ENCODE measurements at places on chromosomes 2 and 18.

DNA sequence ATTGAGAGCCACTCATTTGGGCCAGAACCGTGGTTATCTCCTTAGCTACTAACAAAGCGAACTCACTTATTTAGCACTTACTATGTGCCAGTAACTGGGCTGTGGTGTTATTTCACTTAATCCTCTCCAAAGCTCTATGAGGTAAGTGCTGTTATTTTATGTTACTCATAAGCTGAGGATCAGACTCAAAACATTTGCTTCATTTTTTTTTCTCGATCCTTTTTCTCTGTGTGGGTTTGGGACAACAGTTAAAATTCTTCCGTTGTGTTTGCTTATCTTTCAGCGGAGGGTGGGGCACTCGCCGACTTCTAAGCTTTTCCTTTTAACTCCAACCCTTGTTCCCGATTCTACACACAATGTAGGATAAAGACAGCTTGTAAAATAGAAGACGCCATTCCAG is 52.8 kb downstream of the TMEM178A start:
- no peak for DNase-seq

DNA sequence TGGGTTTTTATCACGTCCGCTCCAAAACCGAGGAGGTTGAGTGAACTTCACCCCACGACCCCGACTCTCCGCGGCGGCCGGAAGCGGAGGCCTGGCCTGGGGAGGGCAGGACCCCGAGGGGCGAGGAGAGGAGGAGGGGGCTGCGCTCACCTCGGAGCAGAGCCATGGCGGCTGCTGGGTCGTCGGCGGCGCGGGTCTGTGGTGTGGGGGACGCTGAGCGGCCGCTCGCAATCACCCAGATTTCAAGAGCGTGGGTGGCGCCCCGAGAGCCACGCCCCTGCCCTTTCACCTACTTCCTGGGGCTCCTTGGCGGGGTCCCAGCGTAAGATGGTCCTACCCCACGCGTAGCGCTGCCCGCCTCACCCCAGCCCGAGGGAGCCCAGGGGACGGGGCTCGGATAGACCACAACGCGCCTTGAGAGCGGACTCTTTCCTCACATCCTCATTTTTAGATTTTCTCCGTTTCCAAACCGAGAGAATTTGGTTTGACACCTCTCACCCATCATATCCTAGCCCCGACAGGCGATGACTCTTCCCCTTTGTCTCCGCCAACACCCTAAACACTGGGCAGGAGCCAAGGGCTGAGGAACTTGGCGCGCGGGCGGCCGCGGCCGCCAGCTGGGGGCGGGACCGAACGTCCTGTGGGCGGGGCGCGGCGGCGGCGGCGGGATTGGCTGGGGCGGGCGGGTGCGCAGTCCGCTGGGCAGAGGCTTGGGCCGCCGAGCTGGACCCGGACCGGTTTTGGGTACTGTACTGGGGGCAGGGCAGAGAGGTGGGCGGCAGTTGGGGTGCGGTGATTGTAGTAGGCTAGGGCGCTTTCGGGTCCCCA is at the start of gene ACAA2:
TSS of gene ACAA2 (minus strand) at position 215 of the 828 bp plus-strand sequence. CDS start at position 166, 49 bp downstream.
- DNase-seq = peak; percentile 81

DNA sequence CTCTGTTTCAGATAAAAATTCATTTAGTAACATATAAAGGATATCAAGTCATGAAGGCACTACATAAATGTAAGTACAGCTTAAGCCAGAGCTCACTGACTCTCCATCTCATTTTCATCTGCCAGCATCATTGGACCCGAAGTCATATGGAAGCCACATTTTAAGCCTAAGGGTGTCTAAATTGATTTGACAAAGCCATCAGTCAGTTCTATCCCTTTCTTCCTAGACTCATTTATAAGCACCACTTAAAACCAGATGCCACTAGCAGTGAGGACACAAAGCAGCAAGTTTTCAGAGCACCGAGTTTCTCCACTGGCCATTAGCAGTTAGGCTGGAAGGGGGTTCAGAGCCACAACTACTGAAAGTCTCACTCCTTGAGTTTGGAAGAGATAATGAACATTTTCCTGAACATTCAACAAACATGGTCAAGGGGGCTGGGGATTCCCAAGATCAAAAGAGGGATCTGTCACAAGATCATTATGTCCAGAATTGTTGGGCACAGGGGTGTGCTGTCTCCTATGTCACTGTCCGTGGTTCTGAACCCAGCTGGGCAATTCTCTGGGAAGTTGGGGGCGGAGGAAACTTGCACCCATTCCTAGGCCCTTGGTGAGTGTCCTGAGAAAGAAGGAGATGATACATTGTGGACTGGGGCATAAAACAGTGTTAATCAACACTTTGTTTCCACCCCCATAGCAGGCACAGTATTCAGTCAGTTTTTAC is 158.5 kb upstream of the LMAN1 start:
- no peak for DNase-seq

DNA sequence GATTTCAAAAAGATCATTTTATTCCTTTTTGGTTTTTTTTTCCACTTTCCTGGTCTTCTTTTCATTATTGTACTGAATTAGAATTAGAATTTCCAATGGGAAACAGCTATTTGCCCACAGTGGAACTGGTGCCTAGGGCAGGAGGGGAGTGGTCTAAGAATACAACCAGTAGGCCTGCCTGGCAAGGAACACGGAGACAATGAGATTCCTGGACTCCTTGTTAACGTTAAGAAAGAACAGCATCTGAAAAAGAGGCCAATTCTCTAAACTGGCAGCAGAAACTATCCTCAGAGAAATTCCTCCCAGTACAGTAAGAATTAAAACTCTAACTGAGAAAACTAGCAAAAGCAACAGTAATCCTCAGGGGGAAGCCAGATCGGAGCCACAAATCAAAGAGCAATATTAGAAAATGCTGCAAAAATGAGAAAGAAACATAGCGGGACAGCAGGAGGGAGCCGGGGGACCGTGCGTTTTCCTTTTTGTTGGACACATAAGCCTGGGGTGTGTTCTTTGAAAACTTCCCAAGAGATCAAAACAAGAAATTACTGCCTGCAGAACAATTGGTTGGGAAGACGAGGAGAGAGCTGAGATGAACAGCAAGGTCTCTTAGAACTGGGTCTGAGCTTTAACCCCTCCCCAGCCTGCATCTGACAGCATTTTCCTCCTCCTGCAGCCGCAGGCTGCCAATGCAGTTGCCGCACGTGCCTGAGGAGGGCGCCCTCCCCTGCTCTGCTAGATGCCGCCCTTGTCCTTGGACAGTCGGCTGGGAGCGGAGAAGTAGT is 776.0 kb downstream of the TSN start:
- no peak for DNase-seq

- DNase-seq = no peak
Measured at GRCh38 chr18:62744076-62744968, 29.0 kb downstream of the PHLPP1 start.

DNA sequence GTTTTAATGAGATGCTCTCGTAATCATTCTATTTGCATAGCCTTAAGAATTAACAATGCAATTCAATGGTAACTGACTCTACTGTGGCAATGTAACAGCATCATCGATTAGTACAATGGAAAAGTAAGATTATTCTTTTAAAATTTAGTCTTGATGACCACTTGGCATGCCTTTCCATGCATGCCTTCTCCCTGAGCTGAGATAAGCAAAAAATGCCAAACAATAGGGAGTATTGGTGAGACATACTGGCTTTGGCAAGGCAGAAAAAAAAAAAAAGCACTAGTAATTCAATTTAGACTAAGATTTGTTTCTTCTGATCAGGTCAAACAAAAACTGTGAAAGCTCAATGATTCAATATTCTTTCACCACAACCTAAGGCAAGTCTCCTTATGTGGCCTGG is 110.8 kb upstream of the TRIB2 start:
- DNase-seq = no peak

GRCh38 chr2:164842624-164842966 is 972 bp upstream of the COBLL1 start:
- no peak for DNase-seq

- DNase-seq = no peak
Measured at GRCh38 chr2:147712051-147712450, 132.8 kb upstream of the ACVR2A start.

DNA sequence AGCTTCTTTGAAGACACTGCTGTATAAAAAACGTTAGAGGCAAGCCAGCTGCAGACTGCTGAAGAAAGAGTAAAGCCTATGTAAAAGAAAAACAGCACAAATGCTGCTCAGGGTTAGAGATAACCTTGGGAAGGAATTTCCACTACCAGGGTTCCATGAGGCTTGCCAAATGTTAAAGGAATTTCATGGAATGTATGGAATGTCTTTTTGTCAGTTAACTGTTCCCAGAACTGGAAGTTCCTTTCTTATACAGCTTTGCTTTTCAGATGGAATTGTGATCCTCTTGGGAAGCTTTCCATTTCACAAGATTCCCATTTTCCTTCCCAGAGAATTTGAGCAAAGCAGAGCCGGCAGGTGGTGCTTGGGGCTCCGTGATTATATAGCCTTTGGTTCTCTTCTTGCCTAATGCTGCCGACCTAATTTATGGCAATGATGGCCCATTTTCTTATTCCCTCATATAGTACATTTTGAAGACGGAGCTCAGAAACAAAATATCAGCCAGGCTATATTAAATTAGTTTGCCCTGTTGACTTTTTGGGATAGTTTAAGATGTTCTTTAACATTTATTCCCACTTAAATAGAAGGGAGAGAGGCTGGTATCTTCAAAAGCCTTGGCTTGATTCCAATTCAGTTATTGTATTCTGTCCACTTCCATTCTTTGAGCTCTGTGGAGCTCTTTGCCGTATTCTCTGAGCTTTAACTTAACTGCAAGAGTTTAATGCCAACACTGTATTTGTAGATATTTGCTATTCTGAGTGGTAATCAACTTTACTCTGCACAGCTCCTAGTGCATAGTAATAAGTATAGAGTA is 162.3 kb downstream of the PHLPP1 start:
- no peak for DNase-seq

DNA sequence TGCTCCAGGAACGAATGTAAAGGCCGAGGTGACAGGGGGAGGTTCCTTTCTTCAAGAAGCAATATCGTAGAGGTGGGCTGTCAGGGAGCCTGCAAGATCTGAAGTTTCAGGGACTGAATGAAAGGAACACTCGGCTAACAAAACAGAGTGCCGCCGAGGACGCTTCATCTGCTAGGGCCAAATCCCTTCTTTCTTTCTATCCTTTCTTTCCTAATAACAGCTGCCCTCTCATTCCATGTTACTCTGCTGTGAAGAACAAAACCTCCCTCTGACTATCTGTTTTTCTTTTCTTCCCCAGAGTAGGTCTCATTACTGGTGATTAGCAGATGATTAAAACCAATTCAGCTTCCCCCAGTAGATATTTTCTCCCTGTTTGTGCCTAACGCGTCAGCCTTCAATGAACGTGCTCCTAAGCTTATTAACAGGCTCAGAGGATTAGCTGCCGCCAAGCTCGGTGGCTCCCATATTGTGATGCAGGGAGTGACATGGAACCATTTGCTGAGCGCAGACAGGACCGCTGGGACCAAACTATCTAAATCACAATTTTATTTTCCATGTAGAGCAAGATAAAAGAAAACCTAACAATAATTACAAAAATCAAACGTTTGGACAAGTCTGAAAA is 414.6 kb downstream of the TMEM182 start:
- no peak for DNase-seq

DNA sequence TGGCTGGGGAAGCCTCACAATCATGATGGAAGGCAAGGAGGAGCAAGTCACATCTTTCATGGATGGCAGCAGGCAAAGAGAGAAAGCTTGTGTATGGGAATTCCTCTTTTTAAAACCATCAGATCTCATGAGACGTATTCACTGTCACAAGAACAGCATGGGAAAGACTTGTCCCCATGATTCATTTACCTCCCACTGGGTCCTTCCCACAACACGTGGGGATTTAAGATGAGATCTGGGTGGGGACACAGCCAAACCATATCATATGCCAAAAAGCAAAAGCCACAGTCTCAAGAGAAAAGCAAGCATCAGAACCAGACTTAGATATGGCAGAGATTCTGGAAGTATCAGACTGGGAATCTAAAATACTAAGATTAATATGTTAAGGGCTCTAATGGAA is 30.0 kb upstream of the SCRN3 start:
- DNase-seq = no peak

- no peak for DNase-seq
Measured at GRCh38 chr2:240877460-240878340, 9.1 kb downstream of the AGXT start.

DNA sequence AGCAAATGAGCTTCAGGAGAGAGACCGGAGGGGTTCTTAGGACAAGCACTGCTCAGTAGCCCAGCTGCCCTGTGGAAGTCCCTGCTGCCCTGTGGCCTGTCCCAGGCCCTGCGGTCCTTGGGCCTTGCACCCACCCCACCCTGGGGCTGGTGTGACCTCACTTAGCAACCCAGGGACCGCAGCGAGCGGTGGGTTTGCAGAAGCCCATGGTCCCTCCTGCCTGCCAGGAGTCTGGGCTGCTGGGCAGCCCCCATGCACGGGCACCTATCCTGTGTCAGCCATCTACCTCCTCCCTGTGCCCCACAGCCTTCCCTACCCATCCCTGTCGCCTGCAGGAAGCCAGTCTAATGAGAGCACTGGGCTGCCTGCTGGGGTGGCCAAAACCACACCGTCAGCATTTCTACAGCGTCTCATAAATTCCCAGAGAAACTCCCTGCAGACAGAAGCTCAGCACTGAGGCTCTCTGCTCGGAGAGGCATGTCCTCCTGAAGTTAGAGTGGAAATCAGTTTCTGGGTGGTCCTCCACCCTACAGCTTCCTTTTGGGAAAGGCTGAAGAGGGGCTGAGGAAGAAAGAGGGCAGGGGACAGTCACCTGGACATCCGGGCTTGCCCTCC is 231.1 kb upstream of the HS6ST1 start:
- DNase-seq = no peak

- DNase-seq = no peak
Measured at GRCh38 chr18:21218862-21219261, 23.2 kb upstream of the GREB1L start.

DNA sequence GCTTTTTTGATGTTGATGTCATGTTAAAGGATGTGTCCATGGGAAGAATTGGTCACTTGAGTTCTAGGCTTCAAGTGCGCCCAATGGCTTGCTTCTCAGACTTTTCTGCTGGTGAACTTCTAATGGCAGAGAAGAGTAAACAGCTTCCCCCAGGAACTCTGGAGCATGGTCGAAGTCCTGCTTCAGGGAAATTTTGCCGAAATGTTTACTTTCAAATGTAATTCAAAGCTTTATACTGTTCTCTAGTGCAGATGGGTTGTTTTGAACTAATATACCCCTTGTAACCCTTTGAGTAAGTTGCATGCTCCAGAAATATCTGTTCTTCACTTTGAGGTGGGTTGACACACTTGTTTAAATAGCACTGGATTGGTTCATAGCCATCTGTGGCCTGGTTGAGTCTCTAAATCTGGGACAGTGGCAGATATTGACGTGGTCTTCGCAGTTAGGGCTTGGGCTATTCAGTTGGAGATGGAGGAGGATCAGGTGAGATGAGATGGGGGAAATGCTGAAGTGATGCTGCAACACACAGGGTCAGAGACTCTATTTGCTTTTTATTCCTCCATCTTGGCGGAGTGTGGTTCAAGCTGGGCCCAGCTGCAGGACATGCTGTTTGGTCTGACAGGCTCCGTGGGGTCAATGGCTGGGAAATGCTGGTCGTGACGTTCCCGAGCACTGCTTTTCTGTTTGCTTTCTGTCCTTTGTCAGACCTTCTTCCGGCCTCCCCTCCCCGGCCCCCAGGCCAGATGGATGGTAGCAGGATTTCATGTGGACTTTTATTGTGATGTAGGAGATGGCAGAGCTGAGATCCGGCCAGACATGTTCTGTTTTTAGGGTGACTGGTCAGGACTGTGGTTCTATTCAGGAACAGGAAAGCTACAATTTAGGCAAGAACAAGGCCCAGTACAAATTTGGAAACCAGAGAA is 35.9 kb downstream of the MYO1B start:
- DNase-seq = no peak

GRCh38 chr18:6219116-6219717 is 195.5 kb downstream of the L3MBTL4 start:
- DNase-seq = no peak
